Activated CD4-positive, CD25-positive, alpha-beta regulatory T cell (primary cell): ENCODE measurements at places on chromosomes 6 and 20.

- no peak for DNase-seq
Measured at GRCh38 chr6:15969236-15969778, 159.6 kb upstream of the MYLIP start.

GRCh38 chr6:38943964-38944363 is 104.6 kb upstream of the GLP1R start:
- no peak for DNase-seq

- no peak for DNase-seq
Measured at GRCh38 chr6:135937106-135937505, 85.6 kb downstream of the PDE7B start.

DNA sequence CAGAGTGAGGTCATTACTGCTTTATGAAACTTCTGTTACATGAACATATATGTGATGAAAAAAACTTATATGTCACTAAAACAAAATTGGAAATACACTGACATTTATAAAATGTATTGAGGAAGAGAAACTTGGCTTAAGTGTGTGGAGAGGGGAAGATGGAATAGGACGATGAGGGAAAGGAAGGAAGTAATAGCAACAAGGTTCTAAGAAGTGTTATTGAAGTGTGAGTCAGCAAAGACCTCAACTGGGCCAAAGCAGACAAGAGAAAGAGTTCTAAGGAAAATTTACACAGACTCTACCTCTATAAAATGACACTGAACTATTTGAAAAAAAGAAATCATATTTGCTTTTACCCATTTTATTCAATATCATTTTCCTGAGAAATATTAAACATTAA is 38.3 kb downstream of the SNX3 start:
- no peak for DNase-seq

GRCh38 chr6:33702345-33702977 is 9.0 kb downstream of the UQCC2 start:
- no peak for DNase-seq

DNA sequence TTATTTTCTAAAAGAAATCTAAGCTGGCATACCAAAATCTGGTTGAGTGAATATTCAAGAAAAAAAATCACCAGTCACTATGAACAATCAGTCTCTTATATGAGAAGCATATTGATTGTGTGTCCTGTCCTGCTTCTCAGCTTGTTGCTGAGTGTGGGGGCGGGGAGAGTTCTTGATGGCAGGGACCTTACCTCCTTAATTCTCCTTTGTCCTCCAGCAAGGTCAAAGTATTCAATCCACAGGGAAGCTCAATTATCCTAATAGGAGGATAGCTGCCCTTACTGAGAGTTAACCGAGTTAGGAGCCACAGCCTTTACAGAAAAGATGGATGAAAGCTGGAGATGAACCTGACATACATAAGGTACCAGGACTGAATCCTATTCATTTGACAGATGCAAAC is 154.0 kb downstream of the LY86 start:
- DNase-seq, result no peak
